Fibroblast of mammary gland (primary cell): ENCODE measurements at places on chromosomes 11 and 22.

GRCh38 chr22:37267135-37267587, 15.1 kb upstream of the CYTH4 start:
- DNase-seq: no peak

DNA sequence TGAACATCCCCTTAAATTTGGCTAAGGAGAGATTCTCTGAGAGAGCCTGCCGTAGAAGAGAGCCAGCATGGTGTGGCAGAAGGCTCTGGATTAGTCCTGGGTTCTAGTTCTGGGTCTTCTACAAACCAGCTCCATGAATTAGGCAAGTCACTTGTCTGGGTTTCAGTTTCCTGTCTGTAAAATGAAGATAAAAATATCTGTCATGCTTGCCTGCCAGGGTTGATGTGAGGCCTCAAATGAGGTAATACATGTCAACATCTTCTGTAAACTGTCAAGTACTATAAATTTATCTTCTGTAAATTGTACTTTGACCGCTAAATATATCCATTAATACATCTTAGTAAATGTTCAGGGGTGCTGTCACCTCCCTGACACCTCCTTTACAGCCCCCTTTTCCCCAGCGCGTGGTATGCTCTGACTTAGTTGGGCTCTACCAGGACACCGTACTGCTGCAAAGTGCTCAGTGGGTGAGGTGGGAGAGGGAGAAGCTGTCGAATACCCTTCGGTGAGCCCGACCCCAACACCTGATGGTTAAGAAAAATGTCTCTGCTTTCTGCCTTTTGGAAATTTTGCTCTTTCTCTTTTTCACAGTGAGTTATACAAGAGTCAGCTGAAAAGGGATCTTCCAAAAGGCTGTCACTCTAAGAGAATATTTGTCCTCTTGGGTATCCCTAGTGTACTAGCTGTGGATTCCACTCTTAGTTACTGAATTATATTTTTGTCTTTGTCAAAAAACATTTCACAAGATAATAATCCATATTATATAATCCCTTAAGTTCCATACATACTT, 15.0 kb downstream of the RBX1 start:
- no peak for DNase-seq

DNA sequence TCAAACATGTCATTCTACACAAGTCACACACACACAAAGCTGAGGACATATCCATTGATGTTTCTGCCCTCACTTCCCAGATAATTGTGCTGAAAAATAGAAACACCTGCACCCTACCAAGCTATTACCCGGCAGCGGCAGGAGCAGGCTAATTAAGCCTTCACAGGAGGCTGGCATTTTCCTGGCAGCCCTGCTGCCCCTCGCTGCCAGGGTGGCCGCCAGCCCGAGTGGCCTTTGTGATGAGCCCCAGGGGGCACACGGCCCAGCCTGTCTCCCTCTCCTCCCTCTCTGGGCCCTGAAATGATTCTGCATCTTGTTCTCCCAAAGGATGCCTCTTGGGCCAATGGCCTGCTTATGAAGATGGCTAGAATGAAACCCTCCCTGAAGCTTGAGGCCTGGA, 76.2 kb upstream of the TP53I11 start:
- DNase-seq: no peak

- no peak for DNase-seq
Observed at GRCh38 chr22:27799015-27799826, 2.3 kb downstream of the MN1 start.

DNA sequence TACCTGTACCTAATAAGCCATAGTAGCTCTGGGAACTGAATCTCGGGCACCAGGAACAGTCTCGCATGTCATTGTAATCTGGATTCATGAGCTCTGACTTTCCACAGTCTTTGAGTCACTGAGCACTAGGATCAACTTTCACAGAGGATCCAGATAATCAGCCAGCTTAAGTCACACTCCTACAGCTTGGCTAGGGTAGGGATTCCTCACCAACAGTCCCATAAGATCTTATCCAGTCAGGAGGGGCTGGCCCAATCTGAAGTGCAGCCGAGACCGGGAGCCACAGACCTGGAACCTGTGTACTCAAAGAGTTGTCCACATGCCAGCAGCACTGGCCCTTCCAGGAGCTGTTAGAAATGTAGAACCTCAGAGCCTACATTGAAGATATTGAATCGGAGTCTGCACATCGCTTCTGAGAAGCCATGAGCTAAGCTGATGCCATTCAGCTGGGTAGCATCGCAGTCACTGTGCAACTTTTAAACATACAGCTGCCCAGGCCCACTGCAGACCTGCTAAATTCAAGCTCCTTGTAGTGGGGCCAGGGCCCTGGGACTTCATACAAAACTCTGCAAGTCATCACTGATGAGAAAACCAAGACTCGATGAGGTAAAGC, 538.8 kb upstream of the B3GAT1 start:
- DNase-seq: peak; percentile 55

- no peak for DNase-seq
Observed at GRCh38 chr11:31687861-31688260, 123.3 kb downstream of the PAX6 start.

- DNase-seq: no peak
Observed at GRCh38 chr11:18471995-18472394, 16.3 kb downstream of the LDHAL6A start.

DNA sequence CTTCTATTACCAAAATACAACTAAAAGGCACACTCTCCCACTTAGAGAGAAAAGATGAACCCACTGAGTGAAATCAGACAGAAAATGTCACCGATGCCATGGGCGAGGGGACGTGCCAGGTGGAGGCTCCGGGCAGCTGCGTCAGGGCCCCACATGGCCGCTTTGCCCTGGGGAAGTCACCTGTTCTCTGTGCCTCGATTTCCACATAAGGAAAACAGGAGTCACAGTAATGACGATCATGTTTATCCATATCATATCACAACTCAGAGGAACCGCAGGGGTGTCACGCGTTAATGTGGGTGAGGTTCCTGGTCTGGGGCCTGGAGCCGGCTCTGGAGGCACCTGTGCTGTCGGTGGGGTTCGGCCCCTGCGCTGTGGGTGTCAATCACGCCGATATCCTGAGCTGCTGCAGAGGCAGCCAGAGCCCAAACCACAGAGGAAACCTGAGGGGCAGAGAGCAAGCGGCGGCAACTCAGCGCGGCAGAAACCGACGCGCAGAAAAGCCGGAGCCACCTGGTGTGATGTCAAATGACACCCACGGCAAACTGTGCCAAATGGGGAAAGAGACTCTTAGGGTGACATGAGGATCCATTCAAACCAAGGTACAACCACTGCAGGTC, 243.7 kb downstream of the BRD1 start:
- DNase-seq: no peak

DNA sequence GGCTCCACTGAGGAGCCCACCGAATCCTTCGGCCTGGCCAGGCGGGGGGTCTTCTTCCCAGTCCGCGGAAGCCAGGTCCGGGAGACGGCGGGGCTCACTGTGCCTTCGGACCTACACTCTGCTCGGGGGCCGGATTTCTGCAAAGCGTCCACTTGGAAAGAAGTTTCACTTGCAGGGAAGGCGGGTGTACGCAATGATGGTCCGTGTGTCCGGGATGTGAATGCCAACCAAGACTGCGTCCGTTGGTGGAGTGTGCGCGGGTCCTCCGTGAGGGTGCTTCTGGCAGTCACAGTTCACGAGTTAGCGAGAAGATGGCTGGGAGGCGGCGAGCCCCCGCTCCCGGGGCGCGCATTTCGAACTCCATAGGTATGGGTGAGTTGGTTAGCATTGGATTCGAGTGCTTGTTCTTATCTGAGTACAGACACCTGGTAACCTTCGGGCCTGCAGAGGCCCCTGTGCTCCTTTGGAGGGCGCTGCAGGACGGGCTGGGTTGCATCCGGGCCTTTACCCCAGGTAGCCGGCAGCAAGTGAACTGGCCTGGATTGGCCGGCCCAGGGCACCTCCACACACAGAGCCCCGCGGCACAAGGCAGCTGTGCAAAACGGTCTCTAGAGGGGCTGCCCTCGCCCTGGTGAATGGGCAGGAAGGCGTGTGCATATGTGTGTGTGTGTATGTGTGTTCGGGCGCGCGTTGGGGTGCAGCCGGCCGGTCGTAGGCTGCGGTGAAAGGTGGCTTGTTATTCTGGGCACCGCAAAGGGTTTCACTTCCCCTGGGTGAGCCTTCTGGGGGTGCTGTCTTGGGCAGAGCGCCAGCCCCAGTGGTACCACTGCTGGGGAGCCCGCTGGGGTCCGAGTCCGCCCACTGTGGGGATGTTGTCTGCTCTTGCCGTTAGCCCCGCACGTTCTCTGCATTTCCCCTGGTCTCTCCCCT, 13.3 kb upstream of the CYP2R1 start:
- DNase-seq: peak; percentile 23

DNA sequence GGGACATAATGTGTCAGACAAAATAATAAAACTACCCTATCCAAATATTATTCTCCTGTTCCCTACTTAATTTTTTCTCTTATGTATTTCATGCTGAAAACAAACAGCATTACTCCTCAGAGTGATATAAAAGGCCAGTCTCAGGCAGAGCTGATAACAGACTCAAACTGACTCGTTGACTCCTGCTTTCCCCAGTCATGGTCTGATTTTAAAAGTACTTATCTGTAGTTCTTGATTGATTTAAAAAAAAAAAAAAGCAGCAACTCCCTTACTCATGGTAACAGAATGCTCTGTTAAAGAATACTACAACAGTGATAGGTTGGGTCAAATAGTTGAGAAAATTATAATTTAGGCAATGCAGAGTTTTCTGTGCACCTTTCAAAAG, 90.3 kb upstream of the BARX2 start:
- no peak for DNase-seq

GRCh38 chr11:3231550-3231850, 717 bp downstream of the MRGPRE start:
- DNase-seq: no peak

DNA sequence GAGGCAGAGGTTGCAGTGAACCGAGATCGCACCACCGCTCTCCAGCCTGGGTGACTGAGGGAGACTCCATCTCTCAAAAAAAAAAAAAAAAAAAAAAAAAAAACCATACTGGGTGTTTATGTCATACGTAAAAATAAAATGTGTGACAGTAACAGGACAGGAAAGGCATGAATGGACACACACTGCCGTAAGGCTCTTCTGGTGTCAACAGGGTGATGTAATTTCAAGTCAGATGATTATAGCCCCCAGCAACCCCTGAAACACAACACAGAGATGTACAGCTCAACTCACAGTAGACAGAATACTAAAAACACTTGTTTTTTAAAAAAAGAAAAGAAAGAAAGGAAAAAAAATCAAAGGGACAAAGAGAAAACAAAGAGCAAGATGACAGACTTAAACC, 22.2 kb downstream of the SBF1 start:
- DNase-seq: no peak

DNA sequence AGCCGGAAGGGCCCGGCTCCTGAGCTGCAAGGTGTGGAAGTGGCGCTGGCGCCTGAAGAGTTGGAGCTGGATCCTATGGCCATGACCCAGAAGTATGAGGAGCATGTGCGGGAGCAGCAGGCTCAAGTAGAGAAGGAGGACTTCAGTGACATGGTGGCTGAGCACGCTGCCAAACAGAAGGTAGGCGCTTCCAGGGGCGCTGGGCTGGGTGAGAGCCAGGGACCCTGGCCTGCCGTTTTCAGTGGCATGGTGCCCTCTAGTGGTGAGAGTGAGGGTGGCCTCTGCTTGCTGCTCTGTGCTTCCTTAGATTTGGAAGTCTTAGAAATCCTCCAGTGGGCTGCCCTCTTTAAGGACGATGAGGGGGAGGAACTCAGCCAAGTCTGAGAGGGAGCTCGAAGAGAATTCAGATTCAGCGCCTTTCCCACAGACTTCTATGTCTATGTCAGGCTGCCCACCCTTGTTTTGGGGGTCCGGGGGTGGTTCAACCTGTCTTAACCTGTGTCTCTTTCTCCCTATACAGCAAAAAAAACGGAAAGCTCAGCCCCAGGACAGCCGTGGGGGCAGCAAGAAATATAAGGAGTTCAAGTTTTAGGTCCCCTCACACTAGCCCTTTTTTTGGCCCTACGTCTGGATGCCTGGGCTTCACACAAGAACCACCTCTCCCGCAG, 1.8 kb upstream of the PACS1 start:
- DNase-seq: peak; percentile 69

DNA sequence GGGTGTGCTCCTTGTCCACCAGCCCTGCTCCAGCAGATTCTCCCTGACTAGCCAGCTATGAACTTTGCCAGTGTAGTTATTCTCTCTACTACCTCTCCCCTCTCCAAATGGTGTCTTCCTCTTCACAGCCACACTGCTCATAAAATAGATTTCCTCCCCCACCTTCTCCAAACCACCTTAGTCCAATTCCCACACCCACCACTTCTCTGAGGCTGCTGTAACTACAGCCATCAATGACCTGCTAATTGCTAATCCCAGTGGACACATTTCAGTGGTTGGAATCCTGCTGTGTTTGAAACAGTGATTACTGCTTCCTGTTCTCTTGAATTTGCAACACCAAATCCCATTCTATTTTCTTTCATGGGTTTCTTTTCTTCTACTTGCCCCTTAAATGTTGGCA, 23.4 kb downstream of the SYT9 start:
- DNase-seq: no peak

GRCh38 chr11:57144531-57145320, 37.0 kb upstream of the LRRC55 start:
- no peak for DNase-seq

- no peak for DNase-seq
Observed at GRCh38 chr22:26546282-26546681, 34.0 kb upstream of the TFIP11 start.

DNA sequence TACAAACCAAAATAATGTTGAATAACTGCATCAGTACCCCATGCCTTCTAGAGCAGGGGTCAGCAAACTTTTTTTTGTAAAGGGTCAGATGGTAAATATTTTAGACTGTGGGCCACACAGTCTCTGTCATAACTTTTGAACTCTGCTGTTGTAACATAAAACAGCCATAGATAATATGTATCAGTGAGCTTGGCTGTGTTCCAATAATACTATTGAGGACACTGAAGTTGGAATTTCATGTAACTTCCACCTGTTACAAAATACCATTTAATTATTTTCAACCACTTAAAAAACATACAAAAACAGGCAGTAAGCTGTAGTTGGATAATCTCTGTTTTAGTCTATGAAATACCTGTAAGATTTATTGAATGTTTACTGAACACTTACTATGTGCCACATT, 55.2 kb downstream of the PICALM start:
- DNase-seq: no peak

GRCh38 chr11:72642043-72642883, 32.0 kb downstream of the PDE2A start:
- no peak for DNase-seq

DNA sequence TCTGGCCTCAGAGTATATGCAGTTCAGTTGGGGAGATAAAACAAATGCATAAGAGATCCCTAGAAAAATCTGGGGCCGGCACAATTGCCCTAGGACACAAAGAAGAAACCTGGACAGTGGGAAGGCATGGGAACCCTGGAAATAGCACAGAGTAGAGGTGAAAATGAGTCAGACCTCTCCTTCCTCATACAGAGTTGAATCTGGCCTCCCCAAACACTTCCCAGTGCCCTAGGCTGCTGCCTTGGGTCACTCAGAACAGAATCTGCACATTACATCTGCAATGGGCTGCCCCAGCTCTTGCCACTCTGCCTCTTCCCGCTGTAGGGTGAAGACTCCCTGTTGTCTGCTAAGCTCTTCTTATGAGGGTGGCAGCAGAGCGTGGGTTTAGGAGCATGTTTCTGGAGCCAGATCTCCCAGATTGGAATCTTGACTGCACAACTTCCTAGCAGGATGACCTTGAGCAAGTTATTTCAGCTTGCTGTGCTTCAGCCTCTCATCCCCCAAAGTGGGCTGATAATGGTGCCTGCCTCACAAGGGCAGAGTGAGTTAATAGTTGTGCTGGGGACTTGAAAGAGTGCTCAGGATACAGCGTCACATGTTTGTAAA, 47.1 kb upstream of the NECTIN1 start:
- no peak for DNase-seq

- peak; percentile 23 for DNase-seq
Observed at GRCh38 chr22:37362621-37363020, 64.7 kb downstream of the ELFN2 start.

- no peak for DNase-seq
Observed at GRCh38 chr11:75606099-75606498, 44.0 kb downstream of the SERPINH1 start.
